ENCODE measurements at places on chromosomes 7 and 10.
A peak's percentile ranks its signal among the peaks of the same experiment; 100 is the strongest.

- no peak for DNase-seq
Measured at GRCh38 chr10:5840314-5841307, 27.4 kb upstream of the GDI2 start.

- peak; percentile 64 for DNase-seq
Measured at GRCh38 chr7:137978464-137979237, 23.2 kb downstream of the CREB3L2 start.

DNA sequence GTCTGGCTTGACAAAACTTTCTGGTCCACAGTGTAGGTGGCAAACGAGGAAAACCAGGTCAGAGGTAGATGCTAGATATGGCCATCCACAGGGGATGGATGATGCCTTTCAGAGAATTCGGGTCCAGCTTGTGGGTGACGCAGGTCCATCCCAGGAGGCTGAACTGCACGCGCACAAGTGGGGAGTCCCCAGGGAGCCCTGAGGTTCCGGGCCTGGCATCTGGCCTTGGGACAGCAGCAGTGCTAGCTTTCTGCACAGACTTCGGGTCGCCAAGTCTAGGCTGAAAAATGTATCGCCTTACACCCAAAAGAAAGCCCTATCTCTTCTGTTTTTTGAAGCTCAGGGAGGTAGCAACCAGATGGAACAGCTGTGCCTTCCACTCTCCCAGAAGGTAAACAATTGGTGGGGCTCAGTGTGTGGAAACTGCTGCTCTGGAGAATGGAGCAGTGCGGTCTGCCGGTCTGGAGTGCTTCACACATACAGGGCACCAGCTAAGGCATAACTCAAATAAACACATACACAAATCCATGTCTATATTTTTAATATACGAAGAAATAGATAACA, 119.3 kb upstream of the ACBD5 start:
- DNase-seq: no peak

DNA sequence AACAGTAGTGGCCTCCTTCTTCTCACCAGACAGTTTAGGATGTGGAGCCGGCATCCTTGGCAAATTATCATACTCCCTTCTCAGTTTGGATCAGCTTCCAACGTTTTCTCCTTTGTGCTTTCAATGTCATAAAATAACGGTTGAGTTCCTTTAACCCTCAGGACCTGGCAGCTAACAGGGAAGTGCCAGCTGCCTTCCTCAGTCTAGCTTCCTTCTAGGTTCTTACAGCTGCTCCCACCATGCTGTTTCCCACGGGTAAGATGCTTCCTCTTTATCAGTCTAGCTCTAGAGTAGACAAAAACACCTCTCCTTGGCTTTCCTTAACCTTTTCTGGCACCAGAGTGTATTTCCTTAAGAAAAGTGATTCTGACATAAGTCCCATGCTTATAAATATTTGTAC, 33.2 kb downstream of the BLVRA start:
- DNase-seq: no peak

DNA sequence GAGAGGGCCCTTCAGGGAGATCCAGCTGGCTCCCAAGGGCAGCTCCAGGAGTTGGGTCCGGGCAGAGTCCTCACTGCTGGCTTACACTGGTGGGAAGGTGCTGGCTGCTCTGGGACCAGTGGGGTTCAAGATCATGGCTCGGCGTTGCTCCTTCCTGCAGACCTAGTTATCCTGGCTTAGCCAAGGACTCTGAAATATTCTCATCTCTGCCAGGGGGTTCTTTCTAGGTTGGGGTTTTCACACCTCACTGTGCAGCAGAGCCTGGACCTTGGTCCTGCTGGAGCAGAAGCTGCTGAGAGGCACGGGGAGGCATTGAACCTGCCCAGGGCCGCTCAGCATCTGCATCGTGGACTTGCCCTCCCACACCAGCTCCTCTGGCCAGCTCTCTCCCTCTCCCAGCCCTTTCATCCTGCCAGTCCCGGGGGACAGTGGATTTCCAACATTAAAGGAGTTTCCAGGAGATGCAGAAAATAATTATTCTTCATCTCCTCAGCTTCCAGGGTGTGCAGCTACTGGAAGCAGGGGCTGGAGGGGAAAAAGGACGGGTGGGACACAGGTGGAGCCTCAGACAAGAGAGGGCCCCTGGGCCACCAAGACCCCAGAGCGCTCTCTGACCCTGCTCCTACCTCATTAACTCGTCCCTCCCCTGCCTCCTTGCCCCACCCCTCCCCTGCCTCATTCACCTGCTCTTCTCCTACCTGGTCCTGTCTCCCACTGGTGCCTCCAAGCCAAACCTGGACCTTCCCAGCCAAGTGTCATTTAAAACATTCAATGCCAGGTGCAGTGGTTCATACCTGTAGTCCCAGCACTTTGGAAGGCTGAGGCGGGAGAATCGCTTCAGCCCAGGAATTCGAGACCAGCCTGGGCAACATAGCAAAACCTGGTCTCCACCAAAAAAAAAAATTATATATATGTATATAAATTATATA, 42.5 kb downstream of the JAKMIP3 start:
- DNase-seq: no peak

DNA sequence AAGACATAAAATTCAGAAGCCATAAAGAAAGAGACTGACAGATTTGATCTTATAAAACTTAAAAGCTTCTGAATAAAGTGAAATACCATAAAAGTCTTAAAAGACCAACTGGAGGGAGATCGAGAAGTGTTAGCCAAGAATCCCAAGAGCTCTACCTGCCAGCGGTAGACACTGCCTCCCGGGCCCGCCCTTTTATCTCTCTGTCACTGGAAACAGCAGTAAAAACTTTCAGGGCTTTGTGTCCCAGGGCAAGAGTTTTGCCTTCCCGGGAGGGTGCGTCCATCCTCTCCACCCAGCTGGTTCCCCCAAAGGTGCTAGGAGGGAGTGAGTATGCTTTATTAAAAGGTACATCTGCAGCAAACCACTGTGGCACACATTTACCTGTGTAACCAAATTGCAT, 5.8 kb downstream of the PLA2G12B start:
- no peak for DNase-seq

GRCh38 chr10:72298592-72299519, 25.1 kb downstream of the DDIT4 start:
- DNase-seq: peak; percentile 2

DNA sequence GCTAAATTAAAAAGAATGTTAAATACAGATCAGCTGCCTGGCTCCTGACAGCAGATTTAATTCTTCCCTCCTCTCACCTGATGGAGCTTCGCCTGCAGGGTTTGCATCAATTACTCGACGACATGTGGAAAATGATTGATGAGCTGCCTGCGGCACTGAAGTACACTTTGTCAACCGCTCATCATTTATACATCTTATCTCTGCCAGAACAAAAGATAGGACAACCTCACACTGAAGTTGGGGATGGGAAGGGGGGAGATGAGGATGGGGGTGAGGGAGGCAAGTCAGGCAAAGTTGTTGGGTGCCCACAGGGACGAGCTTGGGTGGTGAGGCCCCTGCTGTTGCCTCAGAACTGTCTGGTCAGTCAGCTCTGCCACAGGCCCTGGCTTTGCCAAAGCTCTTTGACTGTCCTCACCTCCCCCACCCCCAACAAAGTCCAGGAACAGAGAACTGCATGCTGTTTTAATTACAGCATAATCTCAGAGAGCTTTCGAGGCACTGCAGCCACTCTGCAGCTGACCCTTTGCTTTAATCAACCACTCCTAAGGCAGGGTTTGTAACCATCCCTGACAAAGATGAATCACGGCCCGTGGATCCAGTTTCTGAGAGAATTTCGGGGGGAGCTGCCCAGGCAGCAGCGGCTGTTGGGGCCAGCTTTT, 702.3 kb downstream of the LRMDA start:
- no peak for DNase-seq

GRCh38 chr7:11843113-11843765, 11.2 kb upstream of the THSD7A start:
- DNase-seq: peak; percentile 52

- no peak for DNase-seq
Measured at GRCh38 chr10:30980951-30981616, 50.6 kb downstream of the ZNF438 start.

All from H4 (cell line).